ENCODE measurements at places on chromosomes 6 and 20.

DNA sequence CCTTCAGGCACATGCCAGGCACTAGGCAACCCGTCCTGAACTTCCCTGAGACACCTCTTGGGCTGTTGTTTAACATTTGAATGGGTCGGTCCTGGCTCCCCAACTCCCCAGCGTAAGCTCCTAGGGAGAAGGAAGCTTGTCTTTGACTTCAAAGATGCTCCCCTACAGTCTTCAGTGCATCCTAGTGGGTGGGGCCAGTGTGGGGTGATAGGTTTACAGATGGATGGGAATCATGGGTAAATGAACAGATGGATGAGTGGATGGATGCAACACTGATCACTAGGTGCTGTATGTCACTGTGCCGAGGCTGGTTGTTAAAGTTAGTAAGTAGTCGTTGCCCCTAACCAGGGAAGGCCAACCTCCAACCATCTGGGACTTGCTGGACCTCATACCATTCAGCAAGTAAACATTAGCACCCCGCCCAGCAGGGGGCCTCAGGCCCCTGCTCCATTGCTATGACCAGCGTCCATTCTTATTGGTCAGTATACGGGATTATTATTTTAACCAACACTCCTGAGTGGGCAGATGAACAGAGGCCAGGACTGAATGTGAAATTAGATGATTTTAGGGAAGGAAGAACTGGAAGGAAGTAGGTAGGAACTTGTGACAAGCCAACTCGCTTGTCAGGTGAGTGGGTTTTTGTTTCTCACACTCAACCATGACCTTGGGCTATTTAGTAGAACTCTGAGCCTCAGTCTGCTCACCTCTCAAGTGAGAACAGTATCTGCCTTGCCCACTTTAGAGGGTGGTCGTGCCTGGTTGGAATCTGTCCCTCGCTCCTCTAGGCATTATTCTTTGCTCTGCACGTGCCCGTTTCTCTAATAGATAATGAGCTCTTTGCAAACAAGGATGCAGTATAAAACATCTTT, 82.9 kb upstream of the FOXP4 start:
- no peak for DNase-seq

DNA sequence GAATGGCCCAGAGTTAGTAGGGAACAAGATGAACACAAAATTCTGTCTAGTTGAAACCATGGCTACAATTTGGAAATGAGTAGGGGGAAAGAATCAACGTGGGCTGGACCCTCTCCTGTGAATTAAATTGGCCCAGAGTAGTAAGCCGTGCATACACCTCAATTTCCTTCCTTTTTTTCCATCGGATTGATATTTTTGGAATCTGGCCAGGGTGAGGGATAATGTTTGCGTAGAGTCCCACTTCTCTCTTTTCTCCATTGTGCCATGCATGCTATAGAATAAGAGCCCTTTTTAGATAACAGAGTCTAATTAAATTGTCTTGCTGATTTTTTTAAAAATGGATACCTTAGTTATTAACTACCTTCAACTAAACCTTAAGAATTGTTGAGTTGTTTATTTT, 35.2 kb downstream of the XRN2 start:
- no peak for DNase-seq

GRCh38 chr6:4107873-4108272, 27.5 kb downstream of the ECI2 start:
- no peak for DNase-seq

- DNase-seq = no peak
These were observed 86.8 kb downstream of the ARHGAP18 start for GRCh38 chr6:129623008-129623732.

- no peak for DNase-seq
These were observed 152.1 kb upstream of the RIMS1 start for GRCh38 chr6:71733970-71734899.

DNA sequence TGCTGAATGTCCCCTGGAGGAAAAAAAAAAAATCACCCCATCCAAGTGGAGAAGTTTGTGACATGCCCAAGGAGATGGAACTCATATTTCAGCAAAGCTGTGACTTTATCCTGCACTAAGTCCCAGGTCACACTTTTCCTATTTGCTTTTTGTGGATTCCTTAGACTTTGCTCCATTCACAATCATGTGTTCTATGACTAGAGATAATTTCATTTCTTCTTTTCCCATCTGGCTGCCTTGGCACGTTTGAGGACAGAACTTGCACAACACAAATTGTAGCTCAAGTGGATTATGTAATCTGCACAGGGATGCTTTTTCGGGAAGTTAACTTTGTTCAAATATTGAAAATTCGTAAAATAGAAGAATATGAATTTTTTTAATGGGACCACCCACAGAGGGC, 100.7 kb upstream of the PTPN1 start:
- no peak for DNase-seq

GRCh38 chr20:63625771-63626423, 1.0 kb downstream of the GMEB2 start:
- no peak for DNase-seq

DNA sequence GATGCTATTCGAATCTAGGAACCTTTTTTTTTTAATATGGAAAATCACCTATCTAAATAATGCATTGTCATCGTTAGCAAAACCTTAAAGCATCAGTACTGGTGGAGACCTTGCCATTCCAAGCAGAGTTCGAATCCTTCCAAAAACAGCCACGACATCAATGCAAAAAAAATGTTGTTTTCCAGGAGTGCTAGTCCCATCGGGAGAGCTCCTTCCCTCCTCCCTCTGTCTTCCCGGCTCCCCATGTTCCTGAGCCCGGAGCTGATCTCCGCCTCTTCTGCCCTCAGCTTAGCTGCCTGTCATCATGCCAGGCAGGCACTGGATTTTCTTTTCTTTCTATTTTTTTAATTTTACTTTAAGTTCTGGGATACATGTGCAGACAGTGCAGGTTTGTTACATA, 153.6 kb upstream of the QKI start:
- no peak for DNase-seq

GRCh38 chr6:157235600-157236039, 87.7 kb downstream of the TMEM242 start:
- no peak for DNase-seq

- no peak for DNase-seq
These were observed 76.0 kb upstream of the ADTRP start for GRCh38 chr6:11854408-11855165.

DNA sequence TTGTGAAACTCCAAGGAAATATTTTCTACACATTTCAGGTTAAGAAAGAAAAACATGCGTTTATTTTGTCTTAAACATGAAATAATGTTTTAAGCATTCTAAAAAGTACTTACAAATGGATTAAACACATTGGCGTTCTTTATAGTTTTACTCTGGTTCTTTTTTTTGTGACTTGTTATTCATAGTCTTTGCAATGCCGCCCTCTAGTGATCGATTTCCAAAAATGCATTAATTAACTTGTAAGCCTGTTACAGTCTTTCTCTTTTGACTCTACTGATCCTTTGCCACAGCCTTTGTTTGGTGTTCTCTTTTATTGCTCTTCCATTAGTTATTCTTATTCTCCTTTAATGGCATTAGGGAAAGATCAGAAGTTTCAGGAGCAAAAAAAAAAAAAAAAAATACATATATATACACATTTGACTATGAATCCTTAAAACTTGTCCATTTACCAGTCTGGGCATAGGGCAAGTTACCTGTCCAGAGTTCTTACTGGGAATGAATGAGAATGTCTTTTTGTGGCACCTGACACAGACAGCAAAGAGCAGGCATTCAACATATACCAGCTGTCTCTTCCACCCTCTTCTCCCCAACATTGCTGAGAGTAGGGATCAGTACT, 59.9 kb downstream of the MACROD2 start:
- DNase-seq = peak; percentile 3

DNA sequence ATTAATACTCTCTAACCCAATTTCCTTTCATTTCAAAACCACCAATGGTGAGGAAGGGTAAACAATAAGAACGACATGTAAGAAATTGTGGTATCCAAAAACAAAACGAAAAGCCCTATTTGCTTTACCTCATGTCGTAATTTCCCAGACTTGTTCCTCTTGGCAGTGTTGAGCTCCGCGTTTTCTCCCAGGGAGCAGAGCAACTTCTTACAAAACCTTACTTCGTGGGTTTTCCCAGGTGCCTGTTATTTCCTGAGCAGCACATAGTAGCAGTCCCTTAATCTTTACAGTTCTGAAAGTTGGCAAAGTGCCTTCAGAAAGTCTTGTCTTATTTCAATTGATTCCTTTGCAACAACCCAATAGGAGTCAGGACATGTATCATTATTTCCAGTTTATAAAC, 207.9 kb upstream of the MARCKS start:
- DNase-seq = no peak

DNA sequence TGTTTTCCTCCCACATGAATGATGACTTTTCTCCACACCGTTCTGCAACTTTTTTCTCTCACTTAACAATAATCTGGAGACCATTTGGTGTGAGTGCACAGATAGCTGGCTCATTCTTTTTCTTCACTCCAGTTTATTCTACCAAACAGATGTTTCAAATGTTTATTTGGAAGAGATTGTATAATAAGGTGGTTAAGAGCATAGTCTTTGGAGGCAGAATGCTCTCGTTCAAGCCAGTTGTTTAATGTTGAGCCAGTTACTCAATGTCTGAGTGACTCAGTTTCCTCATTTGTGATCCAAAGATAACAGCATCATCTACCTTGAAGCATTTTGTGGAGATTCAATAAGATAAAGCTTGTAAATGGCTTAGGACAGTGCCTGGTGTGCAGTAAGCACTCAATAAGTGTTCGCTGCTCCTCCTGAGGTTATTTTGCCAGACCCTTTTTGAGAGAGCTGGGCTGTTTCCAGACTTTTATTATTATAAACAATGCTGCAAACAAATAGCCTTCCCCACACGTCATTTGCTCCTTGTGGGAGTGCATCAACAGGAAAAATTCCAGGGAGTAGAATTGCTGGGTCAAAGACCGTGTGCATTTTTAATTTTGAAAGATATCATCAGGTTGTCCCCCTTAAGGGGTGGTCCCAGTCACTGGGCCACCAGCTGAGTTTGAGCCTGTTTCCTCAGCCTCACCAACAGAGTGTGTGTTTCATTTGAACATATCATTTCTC, 70.6 kb downstream of the VEGFA start:
- no peak for DNase-seq

DNA sequence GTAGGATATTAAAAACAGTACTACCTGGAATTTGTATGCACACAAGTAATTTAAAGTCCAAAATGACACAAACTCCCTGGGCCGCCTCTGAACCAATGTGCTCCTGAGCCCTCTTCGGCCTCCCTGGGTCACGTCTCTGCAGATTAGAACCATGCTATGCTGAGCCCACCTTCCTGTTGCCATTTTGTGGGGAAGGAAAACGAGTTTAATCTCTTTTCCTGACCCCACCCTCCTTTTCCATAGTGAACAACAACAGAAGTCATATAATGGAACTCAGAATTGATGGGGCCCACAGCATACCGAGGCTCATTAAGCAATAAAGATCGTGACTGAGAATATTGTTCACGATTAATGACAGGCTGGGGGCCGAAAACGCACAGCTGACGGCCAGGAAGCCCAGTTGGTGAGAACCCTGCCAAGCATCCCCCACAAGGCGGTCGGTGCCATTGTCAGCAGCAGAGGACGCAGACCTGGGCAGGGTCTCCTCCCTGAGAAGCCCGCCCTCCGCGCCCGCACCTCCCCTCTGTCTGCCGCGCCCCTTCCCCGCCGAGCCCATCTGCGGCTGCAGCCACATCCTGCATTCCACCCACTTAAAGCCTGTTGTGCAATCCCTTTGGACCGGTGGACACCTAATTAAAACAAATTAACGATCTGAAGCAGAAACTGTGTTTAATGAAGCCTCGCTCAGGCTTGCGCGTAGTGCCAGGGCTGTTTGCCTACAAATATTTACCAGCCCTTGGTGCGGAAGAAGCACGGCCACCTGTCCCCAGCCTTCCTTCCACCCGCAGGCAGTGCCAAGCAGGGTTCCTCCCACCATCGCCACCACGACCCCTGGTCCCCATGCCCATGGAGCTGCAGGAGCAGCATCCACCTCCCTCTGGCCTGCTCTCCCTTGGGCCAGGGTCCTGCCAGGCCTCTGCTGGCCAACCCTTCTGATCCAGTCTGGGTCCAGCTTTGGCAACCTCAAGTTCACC, 68.1 kb downstream of the DLL1 start:
- DNase-seq = no peak

DNA sequence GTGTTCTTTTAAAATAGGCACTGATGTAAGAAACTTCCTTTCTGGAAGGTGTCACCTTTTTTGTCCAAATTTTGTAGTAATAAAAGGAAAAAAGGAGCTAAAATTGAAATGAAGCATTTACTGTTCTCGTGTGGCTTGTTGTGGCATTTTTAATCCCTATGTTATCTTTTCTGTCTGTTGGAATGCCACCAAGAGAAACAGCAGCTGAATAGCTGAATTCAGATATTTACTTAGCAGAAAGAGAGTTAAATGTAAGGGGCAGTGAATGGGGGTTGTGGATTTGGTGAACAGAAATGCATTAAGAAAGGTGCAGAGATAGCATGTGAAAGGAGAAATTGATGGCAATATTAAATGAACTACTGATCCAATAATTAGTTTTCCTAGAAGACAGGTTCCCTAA, 573.6 kb upstream of the EPHA7 start:
- no peak for DNase-seq

DNA sequence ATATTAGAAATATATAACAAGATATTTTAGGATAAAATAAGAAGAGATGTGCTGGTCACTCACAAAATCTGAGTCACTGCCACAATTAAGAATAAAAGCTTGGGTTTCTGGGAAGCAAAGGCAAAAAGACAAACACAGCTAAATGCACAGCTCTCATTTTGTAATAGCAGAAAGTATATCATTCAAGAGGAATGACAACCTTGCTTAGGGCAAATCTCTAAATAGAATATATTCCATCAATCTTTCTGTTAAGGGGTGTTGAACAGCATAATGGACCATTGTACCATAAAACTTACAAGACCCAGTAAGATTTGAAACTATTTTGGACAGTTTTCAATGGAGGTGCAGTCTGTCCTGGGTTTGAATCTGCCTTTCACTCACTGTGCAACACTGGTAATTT, 464.9 kb upstream of the SOX4 start:
- no peak for DNase-seq
